ENCODE measurements at places on chromosomes 4 and X.

DNA sequence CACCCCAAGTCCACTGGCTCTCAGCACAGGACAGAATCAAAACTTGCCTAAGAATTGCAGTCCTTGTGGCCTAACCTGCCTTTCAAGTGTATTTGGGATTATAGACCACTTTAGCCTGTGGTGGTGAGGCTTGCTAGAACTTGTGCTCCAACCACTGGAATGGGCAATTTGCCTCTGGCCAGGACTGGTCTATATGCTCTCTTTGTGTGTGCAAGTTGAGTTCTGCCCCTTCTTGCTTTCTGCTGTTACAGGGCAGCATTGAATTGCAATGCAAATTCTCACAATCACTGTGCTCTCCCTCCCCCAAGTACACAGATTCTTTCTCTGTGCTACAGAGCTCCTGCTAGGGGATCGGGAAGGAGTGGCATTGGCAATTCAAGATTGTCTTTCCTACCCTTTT, 233.6 kb upstream of the DIPK2B start:
- DNase-seq = no peak

DNA sequence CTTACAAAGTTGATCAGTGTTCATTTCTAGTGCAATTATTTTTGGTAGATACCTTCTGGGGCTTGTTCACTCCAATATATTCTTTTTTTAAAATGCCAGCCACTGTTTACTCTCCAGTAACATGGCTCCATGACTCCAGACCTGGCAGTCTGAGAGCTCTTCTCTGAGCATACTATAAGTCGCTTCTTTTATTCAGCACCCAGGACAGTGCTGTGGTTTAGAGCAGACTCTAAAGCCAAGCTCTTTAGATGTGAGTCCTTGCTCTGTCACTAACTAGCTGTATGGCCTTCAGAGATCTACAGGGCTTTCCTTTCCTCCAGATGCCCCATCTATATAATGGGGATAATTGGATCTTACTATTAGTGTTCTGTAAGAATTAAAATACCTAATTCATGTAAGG, 200.2 kb upstream of the FAM241A start:
- no peak for DNase-seq

GRCh38 chrX:23752740-23753415, 9.8 kb upstream of the ACOT9 start:
- DNase-seq = no peak

DNA sequence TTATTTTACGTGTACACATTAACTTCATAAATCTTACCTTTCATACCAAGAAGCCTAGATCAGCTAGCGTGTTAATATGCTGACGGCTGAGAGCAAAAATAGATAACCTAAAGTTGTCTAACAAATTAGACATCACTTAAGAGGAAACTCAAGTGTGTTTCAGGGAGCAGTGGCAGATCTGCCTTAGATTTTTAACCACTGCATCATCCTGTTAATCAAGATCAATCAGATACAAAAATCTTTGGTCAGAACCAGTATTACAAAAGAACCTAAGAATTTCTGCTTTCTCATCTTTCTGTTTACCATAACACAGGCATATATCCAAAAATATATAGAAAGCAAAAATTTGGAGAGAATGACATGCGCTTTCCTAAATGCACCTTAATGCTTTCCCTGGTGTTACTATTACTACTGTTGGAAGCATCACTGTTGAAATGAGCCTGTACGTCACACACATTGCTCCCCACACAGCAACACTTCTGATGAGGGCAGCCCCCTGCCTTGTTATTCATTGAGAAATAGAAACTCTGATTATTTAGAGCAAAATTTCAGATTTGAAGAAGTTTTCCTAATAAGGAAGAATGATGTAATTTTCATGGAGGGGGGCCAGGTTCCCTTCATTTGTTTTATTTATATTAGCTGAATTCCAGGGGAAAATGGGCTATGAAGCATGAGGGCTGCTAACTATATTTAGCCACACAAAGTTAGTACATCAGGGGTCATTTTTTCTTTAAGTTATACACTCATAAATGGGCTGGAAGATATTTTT, 152.3 kb downstream of the CBR4 start:
- no peak for DNase-seq

DNA sequence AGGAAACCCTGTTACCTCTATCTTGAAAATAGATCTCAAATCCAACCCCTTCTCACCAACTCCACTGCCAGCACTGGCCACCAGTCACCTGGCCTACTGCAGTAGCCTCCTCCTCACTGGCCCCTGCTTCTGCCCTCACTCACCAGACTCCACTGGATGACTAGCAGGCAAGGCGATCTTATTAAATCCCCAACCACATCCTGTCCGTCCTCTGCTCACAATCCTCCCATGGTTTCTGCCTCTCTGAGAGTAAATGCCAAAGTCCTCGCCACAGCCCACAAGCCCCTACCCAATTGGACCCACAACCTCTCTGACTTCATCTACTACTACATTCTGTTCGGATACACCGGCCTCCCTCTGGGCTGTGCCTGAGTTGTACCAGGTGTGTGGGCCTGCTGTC, 5.4 kb upstream of the PIM2 start:
- no peak for DNase-seq

DNA sequence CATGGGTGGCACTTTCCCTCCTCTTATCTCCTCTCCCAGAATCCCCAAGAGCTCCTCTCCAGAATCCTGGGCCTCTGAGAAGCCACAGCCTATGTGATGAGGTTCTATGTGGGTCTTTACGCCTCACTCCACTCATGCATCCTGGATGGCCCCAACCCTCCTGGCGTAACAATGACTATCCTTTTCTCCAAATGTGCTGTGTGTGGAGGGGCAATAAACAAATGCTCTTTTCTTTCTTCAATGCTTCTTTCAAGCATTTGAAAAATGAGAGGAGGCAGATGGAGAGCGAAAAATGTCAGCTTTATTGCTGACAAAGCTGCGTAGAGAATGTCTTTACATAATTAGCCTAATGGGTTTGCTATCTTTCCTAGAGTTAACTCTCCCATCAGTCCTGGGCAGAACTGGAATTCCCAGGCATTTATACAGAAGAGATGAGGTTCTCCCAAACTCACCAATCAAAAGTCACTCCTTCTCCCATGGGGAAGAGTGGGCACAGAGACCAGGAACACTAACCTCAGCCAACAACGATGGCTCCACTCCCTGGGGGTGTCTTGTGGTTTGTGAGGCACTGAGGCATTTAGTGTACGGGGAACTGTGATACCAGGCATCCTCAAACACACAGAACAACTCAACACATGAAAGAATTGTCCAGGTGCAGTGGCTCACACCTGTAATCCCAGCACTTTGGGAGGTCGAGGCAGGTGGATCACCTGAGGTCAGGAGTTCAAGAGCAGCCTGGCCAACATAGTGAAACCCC, 118.9 kb upstream of the SLC34A2 start:
- DNase-seq = no peak

DNA sequence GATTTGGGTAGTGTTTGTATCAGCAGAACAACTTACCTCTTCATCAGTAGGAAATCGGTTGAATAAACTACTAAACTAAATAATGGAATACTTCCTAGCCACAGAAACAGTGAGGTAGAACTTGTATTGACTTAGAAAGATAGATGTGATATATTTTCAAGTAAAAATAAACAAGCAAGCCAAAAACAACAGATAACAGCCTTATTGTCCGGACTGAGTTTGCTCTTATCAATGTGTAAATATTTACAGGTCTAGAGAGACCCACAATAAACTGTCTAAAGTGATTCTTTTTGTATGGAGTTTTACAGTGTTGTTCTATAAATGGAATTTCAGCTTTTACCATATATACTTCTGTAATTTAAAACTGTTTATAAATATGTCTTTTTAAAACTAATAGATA, 721.8 kb downstream of the ADGRL3 start:
- no peak for DNase-seq

GRCh38 chr4:121050300-121050699, 22.0 kb downstream of the NDNF start:
- no peak for DNase-seq

DNA sequence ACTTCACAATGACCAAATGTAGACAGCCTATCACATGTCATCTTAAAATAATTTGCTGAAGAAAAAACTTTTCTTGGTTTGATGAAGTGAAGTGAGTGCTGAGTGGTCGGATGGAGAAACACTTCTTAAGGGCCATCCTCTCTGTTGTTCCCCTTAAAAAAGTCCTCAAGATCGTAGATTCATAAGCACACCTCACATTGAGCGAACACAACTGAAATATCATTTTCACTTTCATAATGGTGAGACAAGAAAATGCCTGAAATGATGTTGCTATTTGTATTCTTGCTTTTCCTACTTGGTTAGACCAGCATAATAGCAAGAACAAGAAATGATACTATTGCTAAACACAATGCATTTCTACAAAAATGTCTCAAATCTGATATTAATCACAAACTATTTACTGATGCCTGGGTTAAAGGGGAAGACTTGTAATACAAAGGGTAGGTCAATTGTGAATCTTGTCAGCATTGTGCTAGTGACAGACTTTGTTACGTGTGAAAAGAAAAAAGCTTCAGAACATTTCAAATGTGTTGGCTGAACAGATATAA, 305.6 kb upstream of the NR3C2 start:
- DNase-seq = no peak
